ENCODE measurements at places on chromosomes 4 and X.

- DNase-seq = no peak
Observed at GRCh38 chr4:3748136-3748898, 17.9 kb upstream of the ADRA2C start.

- no peak for DNase-seq
Observed at GRCh38 chr4:140020457-140021361, 133.3 kb downstream of the MAML3 start.

DNA sequence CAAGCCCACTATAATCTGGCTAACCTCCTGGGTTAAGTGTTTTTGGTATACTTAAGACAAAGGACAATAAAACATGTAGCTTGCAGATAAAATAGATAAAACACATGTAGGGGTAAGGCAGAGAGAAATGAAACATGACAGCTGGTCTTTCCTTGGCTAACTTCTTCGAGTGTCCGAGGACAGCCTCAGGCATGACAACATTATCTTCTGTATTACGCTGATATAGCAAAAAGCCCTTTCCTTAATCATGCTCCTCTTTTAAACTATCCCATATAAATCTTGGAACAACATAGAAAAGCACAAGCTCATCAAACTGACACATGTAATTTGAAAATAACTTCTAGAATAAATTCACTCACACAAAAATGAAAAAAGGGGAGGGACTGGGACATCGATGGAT lies 91.1 kb downstream of the SEL1L3 start:
- DNase-seq = no peak

DNA sequence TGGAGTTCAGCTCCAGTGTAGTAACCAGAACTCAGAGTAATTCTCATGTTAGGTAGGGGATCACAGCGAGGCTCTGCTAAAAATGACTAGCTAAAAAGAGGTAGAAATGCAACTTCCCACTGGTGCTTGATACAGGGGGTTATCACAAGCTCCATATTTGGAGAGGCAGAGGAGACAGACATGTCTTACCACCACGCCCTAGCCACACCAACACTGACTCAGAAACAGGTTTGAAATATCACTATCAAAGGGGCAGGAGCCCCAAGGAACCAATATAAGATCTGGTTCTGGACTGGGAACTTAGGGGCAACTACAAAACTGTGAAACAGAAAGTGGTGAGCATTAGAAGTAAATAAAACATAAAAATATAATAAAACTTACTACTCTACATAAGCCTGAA lies 62.9 kb downstream of the IQCM start:
- DNase-seq = no peak

DNA sequence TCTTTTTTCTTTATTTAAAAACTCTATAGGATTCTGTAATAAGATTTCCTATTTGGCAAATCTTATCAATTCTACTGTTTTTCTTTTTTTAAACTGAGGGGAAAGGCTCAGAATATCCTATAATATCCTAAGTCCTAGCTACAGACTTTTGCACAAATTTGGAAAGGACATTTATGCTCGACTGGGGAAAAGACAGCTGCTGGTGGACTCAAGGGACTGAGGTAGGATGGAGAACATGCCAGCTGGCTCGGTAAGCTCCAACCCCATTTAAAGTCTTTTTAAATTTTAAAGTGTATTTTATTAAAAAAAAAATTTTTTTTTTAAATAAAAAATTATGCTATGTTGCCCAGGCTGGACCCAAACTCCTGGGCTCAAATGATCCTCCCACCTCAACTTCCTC lies 36.8 kb downstream of the BOD1L1 start:
- DNase-seq = no peak

DNA sequence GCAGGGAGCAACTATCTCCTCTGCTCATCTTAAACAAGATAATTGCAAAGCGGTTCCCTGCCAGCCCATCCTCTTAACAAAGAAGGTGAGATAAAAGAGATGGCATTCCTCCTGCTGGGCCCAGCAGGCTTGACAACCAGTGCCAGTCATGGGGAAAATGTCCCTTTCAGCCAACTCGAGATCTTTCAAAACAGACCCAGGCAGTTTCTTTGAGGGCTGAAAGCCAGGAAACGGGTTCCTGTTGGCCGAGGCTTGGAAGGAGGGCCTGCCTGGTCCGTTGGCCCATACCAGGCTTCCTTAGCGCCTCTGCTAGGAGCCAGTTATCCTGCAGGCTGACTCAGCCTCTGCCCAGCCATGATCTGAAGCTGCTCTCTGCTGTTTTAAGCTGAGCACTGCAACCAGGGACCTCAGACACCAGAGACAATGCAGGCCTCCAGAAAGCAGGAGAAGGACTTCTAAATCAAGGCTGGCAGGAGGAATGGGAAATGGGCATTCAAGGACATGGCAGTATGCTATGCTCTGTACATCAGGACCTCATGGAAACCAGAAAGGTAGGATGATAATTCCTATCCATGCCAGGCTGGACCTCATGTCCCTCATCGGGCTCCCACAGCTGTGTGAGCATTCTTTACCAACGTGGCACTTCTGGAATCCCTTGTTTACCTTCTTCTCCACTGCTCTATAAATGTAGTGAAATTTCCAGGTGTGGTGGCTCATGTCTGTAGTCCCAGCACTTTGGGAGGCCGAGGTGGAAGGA lies 42.4 kb upstream of the SLC2A9 start:
- DNase-seq = no peak

- no peak for DNase-seq
Observed at GRCh38 chrX:30957753-30958152, 68.7 kb upstream of the TAB3 start.

DNA sequence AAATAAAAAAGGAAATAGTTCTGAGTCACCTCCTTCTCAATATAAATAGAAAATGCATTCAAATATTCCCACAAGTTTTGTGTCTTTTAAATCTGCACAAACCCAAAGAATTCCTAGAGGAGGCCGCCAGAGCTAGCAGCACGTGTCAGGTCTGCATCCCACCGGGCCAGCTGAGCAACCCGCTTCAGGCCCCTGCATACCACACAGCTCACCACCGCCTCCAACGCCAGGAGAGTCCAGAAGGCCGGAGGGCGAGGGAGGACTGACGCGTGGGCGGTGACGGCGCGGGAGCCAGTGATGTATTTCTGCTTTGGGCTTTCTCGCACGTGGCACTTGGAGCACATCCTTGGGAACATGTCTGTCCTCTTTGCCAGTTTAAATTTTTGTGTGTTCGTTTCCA lies 61.9 kb upstream of the CLDN34 start:
- DNase-seq = no peak

DNA sequence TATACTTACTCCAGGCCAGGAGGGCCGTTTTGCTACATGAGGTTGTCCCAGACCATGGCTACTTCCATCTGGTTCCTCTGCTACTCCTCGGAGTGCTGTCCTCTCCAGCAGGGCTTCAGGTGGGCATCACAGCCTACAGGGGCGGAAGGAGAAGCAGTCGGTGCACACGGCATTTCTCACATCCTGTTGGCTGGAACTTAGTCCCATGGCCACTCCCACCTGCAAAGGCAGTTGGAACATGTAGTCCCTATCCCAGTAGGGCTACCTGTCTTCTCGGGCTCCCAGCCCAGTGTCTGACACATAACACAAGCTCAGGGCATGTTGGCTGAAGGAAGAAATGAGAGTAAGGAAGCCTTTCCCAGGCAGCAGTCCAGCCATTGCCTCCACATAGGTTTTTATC lies 7.7 kb upstream of the STK32B start:
- no peak for DNase-seq

- no peak for DNase-seq
Observed at GRCh38 chr4:176830971-176831370, 38.2 kb upstream of the VEGFC start.

GRCh38 chr4:46124773-46125413 lies 1.0 kb upstream of the GABRG1 start:
- DNase-seq = no peak

GRCh38 chrX:132957211-132958090 lies 978 bp downstream of the HS6ST2 start:
- no peak for DNase-seq

- DNase-seq = no peak
Observed at GRCh38 chr4:73892966-73893365, 23.8 kb downstream of the CXCL1 start.

DNA sequence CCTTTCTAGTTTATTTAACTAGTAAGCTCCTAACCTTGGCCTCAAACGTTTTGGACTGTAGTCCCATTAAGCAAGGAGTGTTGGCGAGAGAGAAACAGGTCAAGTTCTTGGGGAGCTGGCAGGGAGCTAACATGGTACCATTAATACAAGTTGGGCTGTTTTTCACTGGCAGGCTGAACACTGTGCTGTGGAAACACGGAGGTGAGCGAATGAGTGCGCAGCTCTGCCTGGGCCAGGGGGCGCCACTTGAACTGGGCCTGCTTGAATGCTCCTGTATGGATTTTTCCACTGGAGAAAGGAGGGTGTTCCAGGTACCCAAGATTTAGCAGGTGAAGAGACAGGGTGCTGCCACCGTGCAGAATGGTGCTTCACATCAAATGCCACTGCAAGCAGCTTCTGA lies 7.4 kb upstream of the SMS start:
- no peak for DNase-seq

GRCh38 chr4:6065934-6066590 lies 47.8 kb upstream of the C4orf50 start:
- DNase-seq = no peak

- DNase-seq = no peak
Observed at GRCh38 chr4:26150948-26151347, 169.9 kb upstream of the RBPJ start.

- no peak for DNase-seq
Observed at GRCh38 chr4:15653864-15654592, 1.1 kb downstream of the FBXL5 start.

GRCh38 chrX:28719620-28720019 lies 132.4 kb downstream of the IL1RAPL1 start:
- no peak for DNase-seq

DNA sequence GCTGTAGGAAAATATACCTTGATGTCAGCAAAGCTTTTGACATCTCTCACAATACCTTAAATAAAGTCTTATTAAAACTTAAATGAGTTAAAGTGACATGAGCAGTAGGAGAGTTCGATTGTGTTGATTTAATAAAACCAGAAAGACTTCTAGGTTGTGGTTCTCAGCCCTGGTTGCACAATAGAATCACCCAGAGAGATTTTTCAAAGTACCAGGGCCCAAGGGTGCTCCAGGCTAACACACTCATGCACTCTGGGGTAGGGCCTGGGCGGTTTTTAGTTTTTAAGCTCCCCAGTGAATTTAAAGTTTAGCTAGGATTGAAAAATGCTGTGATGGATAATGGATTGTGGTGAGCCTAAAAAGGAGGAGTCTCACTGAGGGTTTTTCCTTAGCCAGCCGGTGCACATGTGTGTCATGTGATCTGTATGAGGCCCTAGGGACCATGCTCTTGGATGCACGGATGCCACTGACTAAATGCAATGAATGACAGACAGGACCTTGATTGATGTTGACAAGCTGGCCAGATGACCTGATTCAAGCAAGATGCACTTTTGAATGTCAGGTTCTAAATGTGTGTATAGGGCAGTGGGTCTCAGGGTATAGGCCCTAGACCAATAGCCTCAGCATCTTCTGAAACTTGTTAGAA lies 185.0 kb downstream of the PTTG2 start:
- DNase-seq = no peak

DNA sequence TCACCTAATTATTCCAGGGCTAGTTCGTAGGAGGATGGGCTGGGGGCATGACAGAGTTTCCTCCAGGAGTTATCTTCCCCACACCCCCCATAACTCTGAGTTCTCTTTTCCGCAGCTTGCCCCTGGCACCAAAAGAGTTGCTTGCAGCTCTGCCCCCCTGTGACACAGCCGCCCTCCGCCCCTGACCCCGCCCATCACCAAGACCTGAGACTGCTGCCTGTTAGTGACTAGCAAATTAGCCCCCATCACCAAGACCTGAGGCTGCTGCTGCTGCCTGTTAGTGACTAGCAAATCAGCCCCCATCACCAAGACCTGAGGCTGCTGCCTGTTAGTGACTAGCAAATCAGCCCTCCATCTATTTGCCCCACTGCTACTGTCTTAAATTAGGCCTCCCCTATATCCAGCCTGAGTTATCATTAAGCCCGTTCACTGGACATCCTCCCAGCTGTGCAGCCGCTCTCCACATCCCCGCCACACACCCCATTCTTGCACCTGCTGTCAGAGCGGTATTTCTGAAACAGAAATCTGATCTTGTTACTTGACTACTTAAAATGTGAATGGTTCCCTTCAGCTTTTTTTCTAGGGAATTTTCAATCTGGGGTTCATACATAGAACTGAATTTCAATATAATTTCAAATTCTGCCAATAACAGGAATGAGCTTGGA lies 1.5 kb upstream of the PAPSS1 start:
- peak; percentile 30 for DNase-seq

DNA sequence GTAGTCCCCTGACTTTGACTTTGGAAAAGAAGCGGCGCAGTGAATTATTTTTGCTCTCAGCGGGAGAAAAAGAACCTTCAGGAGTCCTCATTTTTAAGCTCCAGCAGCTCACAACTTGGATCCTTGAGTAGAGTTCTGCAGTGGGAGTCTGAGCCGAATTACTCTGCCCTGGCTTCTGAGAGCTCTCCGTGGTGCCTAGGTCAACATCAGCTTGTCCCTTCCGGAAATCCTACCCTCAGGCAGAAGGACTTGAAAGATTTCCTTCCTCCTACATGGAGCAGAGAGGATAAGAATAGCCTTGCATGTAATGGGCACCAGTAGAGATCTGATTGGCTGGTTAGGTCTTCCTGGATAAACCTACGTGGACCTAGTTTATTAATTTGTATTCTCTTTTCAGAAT lies 549.7 kb upstream of the TENM3 start:
- no peak for DNase-seq

DNA sequence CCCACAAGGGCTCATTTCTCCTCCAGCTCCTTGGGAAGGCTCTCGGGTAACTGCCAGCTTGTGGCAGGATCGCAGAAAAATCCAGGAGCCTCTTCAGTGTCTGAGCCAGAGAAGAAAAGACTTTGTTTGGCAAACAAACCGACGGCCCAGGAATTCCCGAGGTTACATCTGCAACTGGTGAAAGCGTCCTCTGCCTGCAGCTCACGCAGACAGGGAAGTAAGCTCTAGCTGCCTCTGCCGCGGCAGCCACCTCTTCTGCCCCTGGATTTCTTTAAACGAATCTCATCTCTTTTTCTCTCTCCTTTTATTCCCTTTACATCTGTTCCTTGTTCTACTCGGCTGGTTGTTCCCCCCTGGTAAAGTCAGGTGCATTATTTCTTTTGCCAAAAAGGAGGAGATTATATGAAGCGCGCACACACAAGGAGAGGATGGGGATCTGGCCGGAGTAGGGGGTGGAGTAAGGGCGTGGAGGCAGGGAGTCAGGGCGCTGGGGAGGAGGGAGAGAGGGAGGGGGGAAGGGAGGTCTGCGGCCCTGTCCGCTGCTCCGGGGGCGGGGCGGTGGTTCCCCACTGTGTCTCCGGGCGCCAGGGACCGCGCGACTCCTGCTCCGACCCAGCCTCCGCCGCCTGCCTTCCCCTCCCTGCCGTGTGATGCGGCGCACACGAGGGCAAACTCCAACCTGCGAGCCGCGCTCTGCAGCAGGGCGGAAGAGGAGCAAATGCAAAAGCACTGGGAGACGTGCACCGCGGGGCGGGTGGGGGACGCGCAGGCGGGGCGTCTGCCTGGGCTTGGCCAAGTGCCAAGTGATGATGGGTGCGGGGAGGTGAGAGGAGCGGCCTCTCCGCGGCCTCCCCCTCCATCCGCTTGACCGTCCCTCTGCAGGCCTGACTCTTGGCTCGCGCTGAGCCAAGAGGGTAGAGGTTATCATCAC lies at the start of gene DCHS2:
Gene DCHS2 (minus strand): TSS at position 459 of the 931 bp plus-strand sequence. CDS start 444 bp downstream, at position 15.
- DNase-seq = no peak

GRCh38 chrX:11611965-11612364 lies 53.8 kb downstream of the ARHGAP6 start:
- DNase-seq = no peak

GRCh38 chrX:10031746-10032145 lies 64.6 kb downstream of the CLDN34 start:
- DNase-seq = no peak

- no peak for DNase-seq
Observed at GRCh38 chr4:125011646-125012045, 299.1 kb upstream of the ANKRD50 start.

Data from stimulated activated CD8-positive, alpha-beta memory T cell treated with anti-CD3 and anti-CD28 coated beads, Interleukin-2, amount 100 ng/mL, for 1 hour (primary cell).